Tongue (tissue), 3 donors: ENCODE measurements at places on chromosomes 5 and 9.

- no peak for DNase-seq
These were observed 8.1 kb upstream of the SLC38A9 start for GRCh38 chr5:55720188-55720703.

- peak; percentile 20 for DNase-seq
These were observed 986.4 kb upstream of the CDH18 start for GRCh38 chr5:20974426-20974825.

GRCh38 chr9:16500386-16500785 lies 370.1 kb downstream of the BNC2 start:
- DNase-seq, result no peak

GRCh38 chr5:62662521-62662920 lies 83.9 kb downstream of the LRRC70 start:
- DNase-seq, result no peak

GRCh38 chr5:57664700-57665099 lies 182.1 kb upstream of the ACTBL2 start:
- DNase-seq, result no peak
